ENCODE measurements at places on chromosomes 3 and 15.

GRCh38 chr3:39460677-39461076 lies 6.8 kb upstream of the MOBP start:
- DNase-seq, result peak; percentile 23

- no peak for DNase-seq
These were observed 60.1 kb downstream of the VGLL4 start for GRCh38 chr3:11583638-11584046.

DNA sequence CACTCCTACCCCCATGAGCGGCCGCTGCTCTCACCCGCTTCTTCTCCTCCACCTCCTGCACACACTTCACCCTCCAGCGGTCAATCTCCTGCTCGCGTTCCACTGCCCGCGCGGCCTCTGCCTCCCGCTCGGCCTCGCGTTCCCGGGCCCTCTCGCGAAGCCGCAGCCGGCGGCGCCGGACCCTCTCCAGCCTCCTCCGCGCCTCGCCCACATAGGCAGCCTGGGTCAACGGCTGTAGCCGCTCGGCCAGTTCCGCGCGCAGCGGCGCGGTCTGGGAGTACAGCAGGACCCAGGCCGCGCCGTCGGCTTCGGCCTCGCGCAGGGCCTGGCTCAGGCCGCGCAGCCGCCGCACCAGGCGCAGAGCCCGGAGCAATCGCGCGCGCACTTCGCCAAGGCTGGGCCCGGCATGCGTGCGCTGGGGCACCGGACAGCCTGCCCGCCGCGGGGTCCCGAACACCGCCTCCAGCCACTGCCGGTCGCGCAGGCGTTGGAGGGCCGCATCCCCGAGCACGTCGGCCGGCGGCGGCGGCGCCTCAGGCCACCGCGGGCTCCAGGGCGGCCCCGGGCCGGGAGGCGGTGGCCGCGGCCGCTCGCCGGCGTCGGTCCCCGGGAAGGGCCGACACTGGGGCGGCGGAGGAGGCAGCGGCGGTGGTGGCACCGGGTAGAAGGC lies 595 bp downstream of the PDCD7 start:
- DNase-seq, result peak; percentile 44

GRCh38 chr15:78004919-78005634 lies 72.4 kb downstream of the TBC1D2B start:
- peak; percentile 60 for DNase-seq

DNA sequence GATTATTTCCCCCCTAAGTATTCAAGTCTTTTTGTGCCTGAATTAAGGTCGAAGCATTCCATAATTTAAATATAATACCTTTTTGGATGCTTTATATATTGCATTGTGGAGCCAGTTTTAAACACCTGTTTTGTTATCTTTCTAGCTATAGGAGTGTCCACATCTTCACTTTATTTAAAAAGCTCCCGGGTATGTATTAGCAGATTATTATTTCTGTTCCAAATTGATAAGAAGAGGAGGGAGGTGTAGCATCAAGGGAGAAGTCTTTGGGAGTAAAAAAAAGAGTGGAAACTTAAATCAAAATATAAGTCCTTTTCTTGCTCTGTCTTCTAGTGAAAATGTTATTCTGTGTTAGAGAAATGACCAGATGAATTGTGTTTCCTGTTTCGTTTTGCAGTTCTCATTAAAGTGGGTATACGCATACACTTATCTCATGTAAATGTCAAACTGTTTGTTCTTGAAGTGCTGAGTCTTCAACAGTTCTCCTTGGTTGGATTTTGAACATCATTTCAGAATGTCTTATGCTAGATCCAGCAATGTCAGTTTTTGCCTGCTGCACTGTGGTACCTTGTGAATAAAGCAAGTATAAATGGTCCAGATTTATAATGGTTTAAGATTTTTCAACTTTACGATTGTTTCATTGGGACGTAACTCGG lies 105.8 kb downstream of the FNDC3B start:
- no peak for DNase-seq

- no peak for DNase-seq
These were observed 9.3 kb upstream of the MELTF start for GRCh38 chr3:197038679-197039462.

DNA sequence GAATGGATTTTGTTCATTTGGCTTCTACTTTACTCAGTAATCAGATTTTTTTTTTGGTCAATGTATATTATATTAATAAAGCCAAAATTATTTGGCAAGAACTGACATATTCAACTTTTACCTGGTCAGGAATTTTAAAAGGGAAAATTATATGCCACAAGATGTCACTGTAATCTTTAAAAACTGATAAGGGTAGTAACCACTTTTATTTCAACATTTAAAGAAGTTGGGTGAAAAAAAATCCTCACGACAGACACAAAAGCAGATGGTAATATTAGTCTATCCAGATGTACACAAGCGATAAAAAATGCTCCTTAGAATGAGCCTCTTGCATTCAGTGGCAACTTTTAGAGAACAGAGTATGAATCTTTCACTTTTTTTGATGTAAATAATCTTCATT lies 101.9 kb downstream of the SERPINI1 start:
- DNase-seq, result no peak

GRCh38 chr3:177731644-177732268 lies 534.5 kb upstream of the TBL1XR1 start:
- DNase-seq, result no peak

- DNase-seq, result no peak
These were observed 40.8 kb upstream of the LRTM1 start for GRCh38 chr3:54968546-54969172.

- no peak for DNase-seq
These were observed 609.1 kb upstream of the BCHE start for GRCh38 chr3:166446291-166446690.

- DNase-seq, result peak; percentile 19
These were observed 255.0 kb upstream of the ROPN1 start for GRCh38 chr3:124246949-124247348.

GRCh38 chr3:12442654-12443501 lies 41.4 kb upstream of the TSEN2 start:
- no peak for DNase-seq

DNA sequence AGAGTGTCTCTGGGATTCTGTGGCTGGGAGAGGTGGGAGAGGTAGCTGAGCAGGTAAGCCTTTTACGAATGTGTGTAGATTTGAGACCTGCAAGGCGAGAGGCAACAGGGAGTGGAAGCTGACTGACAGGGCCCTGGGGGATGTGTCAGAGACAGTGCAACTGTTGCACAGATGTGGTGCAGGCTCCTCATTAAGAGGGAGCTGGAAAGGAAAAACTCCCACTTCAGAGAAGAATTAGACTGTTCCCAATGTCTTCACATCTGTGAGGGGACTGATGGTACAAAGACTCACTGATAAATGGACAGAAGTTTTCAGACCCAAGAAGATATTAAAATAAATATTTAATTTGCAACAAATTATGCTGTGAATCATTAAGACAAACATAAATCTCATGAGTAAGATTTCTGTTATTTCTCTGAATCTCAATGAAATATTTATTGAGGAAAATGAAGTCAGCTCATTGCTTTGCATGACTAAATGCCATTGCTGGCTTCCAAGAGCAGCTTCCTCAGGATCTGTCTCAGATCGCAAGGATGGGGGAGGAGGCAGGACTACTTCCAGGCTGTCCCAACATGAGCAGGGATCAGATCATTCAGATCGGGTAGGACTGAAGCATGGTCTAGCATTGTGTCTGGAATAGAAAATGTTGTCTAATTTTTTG lies 127.3 kb upstream of the ROPN1 start:
- no peak for DNase-seq

- no peak for DNase-seq
These were observed 8.6 kb upstream of the CTNNB1 start for GRCh38 chr3:41190509-41191284.

DNA sequence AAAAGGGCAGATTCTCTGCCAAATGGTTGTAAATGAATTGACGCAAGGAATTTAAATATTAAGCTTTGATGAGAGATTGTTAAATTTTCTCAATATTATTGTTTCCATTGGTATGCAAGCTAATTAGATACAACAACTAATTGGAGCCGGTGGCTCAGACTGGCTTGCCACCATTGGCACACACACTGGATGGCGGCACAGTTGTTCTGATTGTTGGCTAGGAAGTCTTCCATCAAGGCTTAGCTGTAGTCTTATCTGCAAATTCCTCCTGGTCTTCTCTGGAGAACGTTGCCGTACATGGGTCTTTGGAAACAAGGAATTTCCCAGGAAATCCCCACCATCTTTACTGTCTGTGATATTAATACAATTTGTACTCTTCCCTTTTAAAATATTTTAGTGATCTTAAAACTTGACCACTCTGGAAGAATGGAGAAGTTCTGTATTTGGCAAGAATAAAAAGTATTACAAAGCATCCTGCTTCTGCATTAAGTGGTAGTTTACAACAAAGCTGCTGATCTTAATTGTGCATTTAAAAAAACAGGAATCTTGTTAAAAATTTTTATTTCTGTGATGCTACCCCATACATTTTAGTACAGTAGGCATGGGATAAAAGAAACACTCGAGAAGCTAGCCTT lies 126.5 kb downstream of the UBE2E2 start:
- no peak for DNase-seq

GRCh38 chr3:195076981-195077610 lies 193.9 kb downstream of the XXYLT1 start:
- DNase-seq, result no peak

- no peak for DNase-seq
These were observed 41.7 kb downstream of the FAM174B start for GRCh38 chr15:92613841-92614240.

GRCh38 chr3:123258811-123259420 lies 57.2 kb downstream of the SEC22A start:
- DNase-seq, result no peak

DNA sequence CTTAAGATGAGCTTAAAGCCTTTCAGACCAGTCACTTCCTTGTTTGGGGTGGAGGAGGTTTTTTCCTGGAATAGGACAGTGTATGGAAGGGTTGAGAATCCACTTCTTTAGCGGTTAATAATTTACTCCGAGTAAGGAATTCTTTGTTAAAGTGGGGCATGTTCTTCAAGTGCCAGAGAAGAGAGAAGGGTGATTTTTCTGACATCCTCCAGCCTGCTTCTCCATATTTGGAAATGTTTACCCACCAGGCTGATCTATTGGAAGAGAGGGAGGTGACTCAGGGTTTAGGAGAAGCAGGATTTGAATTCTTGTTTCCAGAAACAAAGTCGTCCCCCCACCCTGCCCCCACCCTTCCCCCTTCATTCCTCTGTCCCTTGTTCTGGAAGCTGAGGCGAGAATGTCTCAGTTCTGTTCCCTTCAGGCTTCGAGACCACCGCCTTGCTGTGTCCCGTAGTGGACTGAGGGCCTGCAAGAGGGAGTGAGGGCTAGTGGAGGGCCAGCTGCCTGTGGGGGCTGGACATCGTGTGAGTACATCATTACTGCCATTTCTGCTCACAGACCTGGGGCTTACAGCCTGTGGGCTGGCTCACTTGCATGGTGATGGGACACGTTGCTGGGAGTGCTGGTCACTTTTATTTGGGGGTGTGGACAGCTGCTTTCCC lies 58.5 kb downstream of the LPP start:
- DNase-seq, result no peak

DNA sequence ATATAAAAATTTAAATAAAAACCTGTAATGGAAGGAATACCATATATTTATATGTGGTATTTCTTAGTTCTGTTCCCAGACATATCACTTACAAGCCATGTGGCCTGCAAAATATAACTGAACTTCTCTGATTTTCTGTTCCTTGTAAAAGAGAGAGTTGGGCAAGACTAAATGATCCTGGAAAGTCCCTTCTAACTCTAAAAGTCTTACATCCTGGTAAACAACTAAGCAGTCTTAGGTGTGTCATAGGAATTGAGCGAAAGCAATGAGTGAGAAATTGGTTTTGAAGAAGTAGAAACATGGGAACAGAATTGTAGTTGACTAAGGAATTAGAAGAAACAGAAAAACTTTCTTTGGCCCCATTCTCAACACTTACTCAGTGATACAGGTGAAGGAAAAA lies 25.3 kb upstream of the IL20RB start:
- DNase-seq, result no peak

DNA sequence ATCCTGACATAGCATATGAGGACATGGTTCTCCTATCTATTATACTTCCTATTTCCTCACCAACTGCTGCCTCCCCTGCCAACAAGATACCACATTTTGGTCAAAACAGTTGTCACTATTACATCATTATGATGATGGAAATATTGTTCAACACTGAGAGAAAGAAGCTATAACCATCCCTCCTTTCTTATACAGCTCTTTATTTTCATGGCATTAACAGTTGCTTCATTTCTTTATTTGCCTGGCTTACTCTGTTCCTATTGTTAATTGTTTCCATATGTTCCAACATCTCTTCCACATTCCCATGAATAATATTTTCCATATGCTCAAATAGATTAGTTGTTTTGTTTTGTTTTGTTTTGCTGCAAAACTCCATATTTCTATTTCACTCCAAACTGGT lies 40.8 kb upstream of the FILIP1L start:
- no peak for DNase-seq

DNA sequence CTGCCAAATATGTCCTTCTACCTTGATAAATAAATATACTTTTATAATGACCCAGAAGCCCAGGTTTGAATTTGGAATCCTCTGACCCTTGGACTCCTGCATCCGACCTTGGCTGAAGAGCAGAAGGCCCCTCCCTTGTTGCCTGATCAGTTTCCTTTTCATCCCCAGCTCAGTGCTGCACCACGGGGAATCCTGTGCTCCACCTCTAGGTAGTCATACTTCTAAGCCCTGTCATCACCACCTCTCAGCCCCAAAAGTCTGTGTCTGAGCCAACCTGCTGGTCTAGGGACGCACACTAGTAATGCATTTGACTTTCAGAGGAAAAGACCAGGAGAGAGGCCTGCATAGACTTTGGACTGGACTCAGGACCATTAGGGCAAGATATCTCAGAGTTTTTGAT lies 310.6 kb downstream of the NLGN1 start:
- no peak for DNase-seq

DNA sequence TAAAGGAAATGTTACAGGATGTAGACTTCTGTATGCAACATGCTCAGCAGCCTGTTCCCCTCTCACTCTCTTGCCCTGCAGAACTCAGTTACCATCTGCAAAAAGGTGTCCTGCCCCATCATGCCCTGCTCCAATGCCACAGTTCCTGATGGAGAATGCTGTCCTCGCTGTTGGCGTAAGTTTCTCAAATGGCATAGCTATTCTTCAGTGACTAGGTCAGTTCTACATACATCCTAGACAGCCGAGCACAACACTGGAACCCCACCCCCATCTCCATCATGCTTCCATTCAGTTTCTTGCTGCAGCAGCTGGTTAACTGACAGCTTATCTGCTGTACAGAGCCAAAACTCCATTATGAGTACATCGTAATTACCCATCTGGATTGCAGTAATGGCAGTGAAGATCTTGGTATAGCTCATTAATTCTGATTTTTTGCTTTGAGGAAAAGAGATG lies 4.5 kb downstream of the THBS1 start:
- peak; percentile 13 for DNase-seq

DNA sequence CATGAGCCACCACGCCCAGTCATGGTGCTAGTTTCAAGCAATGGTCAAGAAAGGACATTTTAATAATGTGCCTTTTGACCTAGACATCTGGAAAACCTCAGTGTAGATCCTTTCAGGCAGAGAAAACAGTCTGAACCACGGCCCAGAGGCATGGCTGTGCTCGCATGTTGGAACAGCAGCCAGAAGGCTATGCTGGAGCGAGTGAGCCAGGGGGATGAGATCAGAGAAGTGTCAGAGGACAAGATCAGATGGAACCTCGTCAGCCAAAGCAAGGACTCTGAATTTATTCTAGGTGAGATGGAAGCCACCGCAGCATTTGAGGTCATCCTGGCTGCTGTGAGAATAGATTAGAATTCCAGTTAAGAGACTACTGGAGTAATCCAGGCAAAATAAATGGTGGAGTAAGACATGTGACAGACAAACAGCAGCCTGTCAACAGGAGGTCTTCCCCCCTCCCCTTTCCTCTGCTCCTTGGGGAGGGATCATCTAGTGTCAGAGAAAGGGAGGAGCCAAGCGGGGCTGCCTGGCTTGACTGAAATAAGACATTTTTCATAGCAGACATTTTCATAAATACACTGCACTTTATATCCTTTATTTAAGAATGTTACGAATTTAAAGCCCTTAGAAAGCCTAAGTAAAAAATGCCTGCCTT lies 40.4 kb upstream of the ACKR4 start:
- DNase-seq, result no peak

Measured in transverse colon (tissue), 4 donors.